ENCODE measurements at places on chromosomes 1 and 21.

- DNase-seq, result no peak
These were observed 16.5 kb downstream of the SOD1 start for GRCh38 chr21:31675960-31676359.

- DNase-seq, result no peak
These were observed 705.4 kb upstream of the PTBP2 start for GRCh38 chr1:96016219-96016618.

DNA sequence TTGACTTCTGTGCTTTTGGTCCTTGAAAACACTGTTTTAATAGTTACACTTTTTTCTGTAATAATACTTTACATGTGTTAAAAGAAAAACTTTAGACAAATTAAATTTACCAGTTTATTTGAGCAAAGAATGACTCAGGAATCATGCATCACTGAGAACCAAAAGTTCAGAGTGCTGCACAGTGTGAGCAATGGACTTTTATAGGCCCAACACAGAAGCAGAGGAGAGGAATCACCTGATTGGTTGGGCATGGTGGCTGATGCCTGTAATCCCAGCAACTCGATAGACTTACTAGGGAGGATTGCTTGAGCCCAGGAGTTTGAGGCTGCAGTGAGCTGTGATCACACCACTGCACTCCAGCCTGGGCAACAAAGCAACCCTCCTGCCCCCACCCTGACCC is 29.3 kb downstream of the ZNF648 start:
- DNase-seq, result no peak

- no peak for DNase-seq
These were observed 165.3 kb upstream of the SYT6 start for GRCh38 chr1:114318961-114319360.

- no peak for DNase-seq
These were observed 6.9 kb downstream of the MIB2 start for GRCh38 chr1:1622010-1622787.

- DNase-seq, result no peak
These were observed 7.7 kb downstream of the ARHGEF19 start for GRCh38 chr1:16204634-16205333.

GRCh38 chr1:221604948-221605347 is 136.9 kb downstream of the DUSP10 start:
- no peak for DNase-seq

GRCh38 chr1:9265968-9266367 is 26.7 kb upstream of the SPSB1 start:
- no peak for DNase-seq

DNA sequence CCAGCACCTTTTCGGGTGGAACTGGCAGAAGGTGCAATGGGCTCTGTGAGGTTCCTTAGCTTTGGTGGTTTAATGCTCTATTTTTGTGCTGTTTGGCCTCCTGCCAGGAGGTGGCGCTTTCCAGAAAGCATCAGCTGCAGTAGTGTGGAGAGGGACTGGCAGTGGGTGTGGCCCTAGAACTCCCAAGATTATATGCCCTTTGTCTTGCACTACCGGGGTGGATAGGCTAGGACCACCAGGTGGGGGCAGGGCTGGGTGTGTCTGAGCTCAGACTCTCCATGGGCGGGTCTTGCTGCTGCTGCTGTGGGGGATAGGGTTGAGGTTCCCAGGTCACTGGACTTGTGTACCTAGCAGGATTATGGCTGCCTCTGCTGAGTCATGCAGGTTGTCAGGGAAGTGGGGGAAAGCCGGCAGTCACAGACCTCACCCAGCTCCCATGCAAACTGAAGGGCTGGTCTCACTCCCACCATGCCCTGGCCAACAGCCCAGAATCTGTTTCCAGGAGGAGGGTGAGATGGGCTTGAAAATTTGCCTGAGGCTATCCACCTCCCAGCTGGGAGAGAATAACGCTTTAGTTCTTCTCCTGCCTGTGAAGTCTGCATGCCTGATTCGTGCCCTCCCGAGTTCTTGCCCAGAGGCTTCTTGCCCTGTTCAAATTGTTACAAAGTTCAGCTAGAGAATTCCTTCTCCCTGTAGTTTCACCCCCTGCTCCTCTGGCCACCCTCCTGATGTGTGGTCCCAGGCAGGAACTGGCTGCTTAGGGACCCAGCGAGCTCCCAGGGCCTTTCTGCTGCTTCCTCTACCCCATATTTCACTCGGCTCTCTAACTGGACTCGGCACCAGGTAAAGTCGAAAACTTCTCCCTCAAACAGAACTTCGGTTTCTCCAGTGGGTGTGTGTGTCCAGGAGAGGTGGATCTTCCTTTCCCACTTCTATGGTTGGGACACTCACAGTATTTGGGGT is 76.5 kb upstream of the BTG3 start:
- peak; percentile 42 for DNase-seq

GRCh38 chr1:46244656-46245371 is 2.7 kb upstream of the RAD54L start:
- no peak for DNase-seq

DNA sequence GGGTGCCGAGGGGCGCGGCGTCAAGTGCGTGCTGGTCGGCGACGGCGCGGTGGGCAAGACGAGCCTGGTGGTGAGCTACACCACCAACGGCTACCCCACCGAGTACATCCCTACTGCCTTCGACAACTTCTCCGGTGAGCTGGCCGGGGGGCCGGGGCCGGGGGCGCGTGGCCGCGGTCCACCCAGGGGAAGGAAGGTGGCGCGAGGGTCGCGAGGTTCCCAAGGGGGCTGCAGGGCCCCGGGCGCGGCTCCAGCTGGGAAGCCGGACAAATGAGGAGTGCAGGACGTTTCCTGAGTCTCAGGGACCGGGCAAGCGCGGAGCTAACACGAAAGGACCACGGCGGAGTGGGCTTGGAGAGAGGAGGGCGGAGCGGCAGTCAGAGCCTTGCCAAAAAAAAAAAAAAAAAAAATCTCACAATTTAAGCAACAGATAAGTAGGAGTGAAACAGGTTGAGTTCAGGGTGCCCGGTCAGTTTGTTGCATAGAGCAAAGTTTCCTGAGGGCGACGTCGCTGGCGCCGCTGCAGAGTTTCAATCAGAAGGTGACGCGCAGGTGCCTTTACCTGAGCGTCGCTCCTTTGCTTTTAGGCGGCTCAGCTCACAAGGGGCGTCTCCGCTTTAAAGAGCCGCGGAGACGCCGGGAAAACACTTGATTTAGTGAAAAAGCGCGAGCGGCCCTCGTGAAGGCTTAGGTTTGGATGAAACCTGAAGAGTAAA is 750 bp downstream of the RHOU start:
- no peak for DNase-seq

DNA sequence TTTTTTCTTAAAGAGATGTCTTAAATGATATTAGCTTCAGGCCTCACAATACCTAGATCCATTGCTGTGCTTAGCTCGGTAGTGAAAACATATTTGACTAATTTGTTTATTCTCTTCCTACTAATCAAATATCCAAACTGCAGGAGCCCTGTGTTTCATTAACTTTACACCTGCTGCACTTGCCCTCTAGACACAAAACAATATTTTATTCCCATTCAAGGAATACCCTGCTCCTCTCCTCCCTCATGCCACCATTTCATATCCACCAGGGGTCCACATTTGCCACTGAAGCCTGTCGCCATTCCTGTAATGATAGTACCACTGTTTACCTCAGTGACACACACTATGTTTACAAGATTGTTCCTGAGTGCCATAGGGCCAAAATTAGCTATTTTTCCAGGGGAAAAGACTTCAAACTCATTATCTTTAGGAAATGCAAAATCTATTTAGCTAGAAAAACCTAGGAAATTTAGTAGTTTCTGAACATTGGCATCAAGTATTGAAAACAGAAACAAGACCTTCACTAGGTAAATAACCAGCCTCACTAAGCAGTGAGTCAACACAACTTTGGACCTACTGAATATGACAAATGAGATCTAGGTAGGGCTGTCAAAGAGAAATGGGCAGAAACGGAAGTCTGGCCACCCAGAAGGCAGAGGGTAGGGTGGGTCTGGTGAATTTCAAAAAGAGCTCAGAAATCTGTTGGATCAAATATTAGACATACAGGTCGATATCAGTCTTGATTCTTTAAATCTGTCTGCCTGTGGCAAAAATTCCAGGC is 134.6 kb upstream of the KCNK1 start:
- no peak for DNase-seq

DNA sequence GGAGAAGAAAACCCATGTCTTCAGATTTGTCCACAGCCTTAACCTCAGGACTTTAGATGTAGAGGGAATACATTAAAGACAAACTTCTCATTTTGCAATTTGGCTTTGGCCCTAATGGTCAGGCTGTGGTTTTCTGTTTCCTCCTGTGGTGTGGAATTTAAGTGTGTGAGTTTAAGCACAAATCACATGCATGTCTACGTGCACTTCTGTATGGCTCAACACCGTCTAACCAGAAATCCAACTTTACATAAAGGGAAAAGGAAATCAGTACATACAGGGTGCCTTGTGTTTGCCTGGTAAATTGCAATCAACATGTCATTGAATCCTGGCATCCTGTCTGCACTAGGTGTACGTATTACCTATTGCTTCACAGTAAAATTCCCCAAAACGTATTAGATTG is 1.2 kb upstream of the ZNF124 start:
- DNase-seq, result no peak

GRCh38 chr1:164610538-164611222 is 51.7 kb downstream of the PBX1 start:
- DNase-seq, result no peak

GRCh38 chr1:18109058-18109755 is 1.6 kb downstream of the IGSF21 start:
- DNase-seq, result no peak

DNA sequence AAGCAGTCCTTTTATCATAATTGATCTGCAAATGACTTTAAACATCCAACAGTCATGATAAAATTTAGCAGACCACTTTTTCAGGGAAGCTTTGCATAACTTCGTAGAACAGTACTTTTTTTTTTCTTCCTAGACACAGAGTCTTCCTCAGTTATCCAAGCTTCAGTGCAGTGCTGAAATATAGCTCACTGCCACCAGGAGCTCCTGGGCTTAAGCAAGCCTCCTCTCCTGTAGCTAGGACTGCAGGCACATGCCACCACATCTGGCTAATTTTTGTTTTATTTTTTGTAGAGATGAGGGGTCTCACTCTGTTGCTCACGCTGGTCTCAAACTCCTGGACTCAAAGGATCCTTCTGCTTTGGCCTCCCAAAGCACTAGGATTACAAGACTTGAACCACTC is 3.8 kb downstream of the F13B start:
- no peak for DNase-seq

GRCh38 chr1:71869326-71869725 is 413.0 kb downstream of the NEGR1 start:
- DNase-seq, result no peak

- DNase-seq, result no peak
These were observed 165.2 kb downstream of the NTMT2 start for GRCh38 chr1:170310951-170311350.

Data from activated CD4-positive, alpha-beta T cell treated with anti-CD3 and anti-CD28 coated beads for 24 hours (primary cell).